Upper lobe of right lung (tissue), 1 donor: ENCODE measurements at places on chromosomes 6 and 20.

DNA sequence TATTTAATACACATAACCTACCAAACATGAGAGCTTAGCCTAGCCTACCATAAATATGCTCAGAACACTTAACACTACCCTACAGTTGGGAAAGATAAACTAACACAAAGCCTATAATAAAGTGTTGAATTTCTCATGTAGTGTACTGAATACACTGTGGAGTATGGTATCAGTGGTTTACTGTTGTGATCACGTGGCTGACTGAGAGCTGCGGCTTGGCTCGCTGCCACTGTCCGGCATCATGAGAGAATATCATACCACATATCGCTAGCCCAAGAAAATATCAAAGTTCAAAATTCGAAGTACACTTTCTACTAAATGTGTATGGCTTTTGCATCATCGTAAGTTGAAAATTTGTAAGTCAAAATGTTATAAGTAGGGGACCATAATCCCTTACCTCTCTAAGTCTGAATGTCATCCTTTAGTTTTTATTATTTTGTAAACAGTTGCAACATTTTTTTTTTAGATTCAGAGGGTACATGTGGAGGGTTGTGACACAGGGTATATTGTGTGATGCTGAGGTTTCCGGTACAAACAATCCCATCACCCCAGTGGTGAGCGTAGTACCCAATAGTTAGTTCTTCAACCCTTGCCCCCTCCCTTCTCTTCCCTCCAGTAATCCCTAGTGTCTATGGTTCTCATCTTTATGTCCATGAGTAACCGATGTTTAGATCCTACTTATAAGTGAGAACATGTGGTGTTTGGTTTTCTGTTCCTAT lies 14.6 kb upstream of the TAAR1 start:
- DNase-seq = no peak

- no peak for DNase-seq
Measured at GRCh38 chr20:46649965-46650542, 1.2 kb downstream of the SLC13A3 start.

DNA sequence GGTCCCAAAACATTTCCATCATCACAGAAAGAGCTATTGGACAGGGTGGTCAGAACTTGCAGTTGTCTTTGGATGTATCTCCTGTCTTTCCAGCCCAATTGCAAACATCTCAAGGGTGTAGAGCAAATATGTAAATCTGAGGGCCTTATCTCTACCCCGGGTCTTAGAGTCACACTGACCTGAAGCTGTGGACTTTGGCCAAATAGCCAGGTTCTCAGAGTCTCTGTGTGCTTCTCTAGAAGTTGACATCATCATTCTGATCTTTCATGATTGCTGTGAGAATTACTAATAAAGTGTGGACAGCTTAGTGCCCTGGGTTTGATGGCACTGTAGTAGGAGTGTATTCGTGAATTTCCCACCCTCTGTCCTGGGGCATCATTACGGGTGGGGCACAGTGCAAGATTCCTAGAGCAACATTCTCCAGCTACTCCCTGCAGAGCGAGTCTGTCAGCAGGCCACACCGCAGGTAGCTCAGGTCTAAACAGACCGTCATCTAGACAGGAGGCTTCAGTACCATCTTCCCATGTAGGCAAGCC lies 71.1 kb downstream of the SLC24A3 start:
- no peak for DNase-seq

- DNase-seq = peak; percentile 44
Measured at GRCh38 chr20:37348792-37349516, 3.0 kb downstream of the SRC start.

DNA sequence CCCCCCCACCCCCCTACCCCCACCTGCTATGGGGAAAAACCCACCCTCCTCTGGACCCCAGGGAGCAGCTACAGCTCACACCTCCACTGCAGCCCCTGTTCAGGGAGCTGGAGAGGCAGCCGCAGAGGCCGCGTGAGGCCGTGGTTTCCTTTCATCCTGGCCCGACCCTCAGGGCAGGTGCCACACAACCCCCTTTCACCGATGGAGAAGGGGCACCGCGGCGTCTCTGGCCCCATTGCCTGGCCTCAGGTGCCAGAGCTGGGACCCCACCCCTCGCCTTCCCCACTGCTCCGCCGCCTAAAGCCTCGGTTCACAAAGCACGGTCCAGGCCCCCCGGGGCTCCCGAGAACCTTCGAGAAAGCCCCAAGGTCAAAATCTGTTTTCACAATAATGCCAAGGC lies 11.8 kb upstream of the KCNQ2 start:
- no peak for DNase-seq

DNA sequence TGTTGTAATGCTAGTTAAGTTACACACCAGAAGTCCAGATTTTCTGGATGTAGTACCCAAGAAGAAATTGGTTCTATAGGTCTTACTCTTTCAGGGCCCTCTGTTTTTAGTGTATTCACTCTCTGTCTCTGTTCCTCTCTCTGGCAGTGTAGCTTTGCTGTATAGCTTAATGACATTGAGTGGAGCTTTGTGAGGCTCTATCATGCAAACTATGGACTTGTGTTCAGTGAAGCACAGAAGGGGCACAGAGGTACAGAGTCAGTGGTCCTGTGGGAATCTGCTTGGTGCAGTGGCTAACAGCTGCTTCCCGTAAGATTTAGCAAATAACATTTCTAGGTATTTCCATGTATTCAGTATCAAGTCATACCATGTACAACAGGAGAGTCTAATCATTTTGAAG lies 26.1 kb downstream of the NKX2-4 start:
- no peak for DNase-seq

DNA sequence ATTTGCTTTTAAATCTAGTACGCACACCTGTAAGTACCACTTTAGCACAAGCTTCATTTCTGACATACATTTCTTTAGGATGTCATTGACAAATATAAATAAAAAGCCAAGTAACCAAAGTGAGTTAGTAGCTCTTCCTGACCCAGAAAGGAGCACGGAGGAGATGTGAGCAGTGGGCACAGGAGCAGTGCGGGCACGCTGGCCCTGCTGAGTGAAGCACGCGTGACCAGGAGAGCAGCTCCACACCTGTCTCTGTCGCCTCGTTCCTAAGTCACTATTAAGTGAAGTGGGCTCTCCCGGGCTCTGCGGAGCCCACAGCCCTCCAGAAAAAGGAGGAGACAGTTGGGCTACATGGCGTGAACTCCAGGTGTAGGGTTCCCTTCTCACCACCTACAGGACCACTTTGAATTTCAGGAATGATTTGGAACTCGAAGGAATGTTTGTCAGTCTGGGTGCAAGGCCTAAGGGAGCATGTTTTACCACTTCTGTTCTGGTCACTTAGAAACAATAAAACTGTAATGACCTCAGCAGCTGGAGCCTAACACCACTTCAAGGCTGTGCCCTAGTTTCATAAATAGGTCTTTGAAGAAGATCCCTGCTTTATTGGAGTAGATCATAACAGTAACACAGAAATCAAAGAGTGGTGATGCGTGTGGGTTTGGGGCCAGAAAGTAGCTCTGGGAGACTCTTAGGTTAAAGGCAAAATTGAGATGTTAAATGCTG lies 95.9 kb downstream of the FAM120B start:
- DNase-seq = no peak
